Renal pelvis (tissue), 12 donors: ENCODE measurements at places on chromosomes 5 and 9. TPM values are rescaled to one million over a fixed set of nuclear protein-coding genes. Genes with fewer than 3 reads are reported as not detected.

GRCh38 chr9:91805031-91805430 lies 145.0 kb downstream of the ROR2 start:
- no peak for DNase-seq

- no peak for DNase-seq
These were observed 98.9 kb downstream of the DAB2IP start for GRCh38 chr9:121750259-121750714.

GRCh38 chr5:150931368-150931965 lies 26.7 kb upstream of the ZNF300 start:
- DNase-seq, result no peak

- DNase-seq, result no peak
These were observed 358.6 kb downstream of the IRX1 start for GRCh38 chr5:3954199-3954598.

GRCh38 chr9:132797861-132798659 lies 80.0 kb downstream of the AK8 start:
- no peak for DNase-seq

DNA sequence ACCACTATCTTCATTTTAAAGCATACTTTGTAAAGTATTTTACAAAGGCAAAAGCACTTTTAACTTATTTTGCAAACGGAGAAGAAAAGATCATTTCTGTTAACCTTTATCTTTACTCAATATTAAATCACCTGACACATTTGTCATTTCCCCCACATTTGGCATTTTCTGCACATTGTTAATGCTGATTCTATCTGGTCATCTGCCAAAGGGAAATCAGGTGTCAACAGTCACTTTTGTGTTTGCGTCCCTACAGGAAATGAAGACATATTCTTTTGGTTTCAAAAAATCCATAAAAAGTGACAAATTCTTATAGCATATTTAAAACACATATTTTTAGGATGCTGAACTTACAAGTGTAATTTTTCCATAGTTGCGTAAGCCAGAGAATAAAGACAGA lies 191.3 kb upstream of the TMEM161B start:
- no peak for DNase-seq

GRCh38 chr5:34570721-34571676 lies 85.1 kb upstream of the RAI14 start:
- no peak for DNase-seq

GRCh38 chr9:125694478-125694877 lies 12.5 kb downstream of the MAPKAP1 start:
- peak; percentile 29 for DNase-seq

- DNase-seq, result no peak
These were observed 201.8 kb upstream of the IER5L start for GRCh38 chr9:129379886-129380285.

DNA sequence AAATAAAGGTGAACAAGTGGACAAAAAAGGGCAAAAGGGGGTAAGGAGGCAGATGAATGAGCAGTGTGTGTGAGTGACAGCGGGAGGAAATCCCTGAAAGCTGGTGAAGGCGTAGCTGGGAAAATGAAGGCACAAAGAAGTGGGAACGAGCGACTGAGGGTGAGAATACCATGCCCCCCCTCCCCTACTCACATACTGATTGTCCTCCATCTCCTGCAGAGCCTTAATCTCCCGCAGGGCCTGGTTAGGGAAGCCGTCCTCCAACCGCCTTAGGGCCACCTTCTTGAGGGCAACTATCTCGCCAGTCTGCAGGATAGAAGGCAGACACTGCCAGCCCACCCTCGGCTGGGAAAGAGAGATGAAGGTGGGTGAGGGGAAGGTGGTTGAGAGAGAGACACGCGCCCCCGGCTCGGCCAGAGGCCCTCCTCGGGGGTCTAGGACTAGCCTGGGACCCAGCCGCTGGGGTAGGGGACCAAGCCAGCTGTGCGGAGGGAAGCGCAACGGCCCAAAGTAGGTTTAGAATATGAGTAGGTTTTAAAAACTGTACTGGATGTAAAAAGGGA lies 522 bp downstream of the CDK20 start:
- DNase-seq, result peak; percentile 3

The ORM2 gene
- not detected for polyA plus RNA-seq

The SOX30 gene
- polyA plus RNA-seq, result 0.64 TPM
